ENCODE measurements at places on chromosomes 12 and 14.

DNA sequence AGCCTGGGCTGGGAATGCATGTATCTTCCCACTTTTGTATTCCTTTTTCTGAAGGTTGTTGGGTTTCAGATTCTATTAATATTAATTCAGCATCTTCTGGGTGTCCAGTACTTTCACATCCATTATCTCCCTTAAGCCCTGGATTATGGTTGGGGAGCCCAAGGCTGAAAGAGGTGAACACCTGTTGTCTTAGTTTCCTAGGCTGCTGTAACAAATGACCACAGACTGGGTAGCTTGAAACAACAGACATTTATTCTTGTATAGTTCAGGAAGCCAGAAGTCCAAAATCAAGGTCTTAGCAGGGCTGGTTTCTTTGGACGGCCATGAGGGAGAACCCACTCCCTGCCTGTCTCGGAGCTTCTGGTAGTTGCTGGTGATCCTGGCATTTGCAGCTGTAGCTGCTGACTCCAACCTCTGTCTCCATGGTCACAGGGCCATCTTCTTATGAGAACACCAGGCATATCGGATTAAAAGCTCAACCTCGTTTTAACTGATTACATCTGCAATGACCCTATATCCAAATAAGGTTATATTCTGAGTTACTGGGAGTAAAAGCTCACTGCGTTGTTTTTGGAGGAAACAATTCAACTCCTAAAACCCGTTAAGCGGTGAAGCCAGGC, 68.2 kb upstream of the CLMN start:
- DNase-seq = no peak

DNA sequence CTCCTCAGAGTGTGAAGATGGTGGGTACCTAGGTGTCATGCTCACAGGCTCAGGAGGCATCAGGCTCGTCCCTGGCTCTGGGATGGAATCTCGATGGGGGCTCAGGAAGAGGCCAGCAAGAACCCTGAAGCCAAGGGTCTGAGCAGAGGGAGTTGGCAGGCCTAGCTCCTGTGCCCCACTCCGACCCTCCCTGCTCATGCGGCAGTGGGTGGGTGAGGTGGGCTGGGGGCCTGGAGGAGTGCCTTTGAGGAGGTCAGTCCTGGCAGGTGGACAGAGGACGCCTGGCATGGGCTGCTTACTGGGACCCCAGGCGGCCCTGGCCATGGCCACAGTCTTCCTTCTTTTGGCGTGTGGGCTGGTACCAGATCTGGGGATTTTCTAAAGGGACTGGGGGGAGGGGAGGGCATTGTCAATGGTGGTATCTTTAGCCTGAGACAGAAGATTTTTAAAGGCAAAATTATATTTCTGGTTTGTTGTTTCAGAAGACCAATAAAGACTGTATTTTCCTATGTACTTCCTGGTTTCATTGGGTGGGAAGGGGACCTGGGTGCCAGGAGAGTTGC, 16.0 kb downstream of the LRTM2 start:
- DNase-seq = no peak

DNA sequence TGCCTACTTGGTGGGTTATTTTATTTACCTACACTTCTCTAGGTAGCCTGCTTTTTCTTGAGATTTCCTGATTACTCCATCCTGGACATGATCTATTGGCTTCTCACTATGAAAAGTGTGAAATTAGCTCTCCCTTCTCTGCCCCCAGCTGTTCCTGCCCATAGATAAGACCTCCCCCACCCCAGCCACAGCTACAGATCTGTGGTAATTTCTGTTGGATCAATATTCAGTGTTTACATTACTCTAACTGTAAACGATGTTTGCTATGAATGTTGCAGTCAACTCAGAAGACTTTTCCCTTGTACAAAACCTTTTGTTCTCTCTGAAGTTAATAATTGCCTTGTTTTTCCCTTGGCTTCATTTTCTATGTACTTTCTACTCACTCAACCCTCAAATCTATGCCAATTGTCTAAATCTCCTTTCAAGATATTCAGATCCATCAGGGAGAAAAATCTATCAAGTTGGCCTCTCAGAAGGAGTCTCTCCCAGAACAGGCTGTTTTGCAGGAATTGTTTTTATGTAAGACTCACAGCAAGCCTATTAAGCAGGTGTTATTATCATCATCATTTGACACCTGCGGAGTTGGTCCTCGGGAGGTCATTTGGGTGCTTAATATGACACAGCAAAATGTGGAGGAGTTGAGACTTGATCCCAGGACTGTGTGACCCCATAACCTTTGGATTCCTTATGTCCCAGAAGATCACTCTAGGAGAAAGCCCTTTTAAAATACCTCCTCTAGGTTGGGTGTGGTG, 227.4 kb downstream of the SUDS3 start:
- DNase-seq = no peak

DNA sequence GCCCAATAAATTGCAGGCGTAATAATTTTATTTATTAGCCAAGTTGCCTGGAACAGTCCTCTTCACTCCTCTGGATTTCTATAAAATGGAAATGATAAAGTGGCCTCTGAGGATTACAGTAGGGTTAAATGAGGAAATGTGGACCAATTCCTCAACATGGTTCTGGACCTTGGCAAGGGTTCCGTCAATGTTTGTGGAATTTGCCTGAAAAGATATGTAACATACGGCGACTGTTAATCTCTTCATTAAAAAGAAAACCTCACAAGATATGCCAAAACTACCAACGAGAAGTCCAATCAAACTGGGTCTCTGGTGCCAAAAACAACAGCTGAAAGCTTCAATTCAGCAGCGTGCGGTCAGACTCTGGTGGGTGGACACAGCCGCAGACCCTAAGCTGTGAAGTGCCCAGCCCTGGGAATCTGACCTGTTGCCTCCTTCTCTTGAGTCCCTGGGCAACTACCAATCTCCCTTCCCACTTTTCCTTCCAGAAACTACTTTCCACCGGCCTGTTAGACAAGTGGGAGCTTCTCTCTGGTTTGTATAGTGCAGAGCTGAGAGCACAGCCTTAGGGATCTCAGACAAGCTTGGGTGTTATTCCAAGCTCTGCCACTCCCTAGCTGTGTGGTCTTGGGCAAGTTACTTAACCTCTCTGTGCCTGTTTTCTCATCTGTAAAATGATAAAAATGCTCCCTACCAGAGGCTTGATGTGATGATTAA, 190.5 kb upstream of the GSC start:
- DNase-seq = no peak

DNA sequence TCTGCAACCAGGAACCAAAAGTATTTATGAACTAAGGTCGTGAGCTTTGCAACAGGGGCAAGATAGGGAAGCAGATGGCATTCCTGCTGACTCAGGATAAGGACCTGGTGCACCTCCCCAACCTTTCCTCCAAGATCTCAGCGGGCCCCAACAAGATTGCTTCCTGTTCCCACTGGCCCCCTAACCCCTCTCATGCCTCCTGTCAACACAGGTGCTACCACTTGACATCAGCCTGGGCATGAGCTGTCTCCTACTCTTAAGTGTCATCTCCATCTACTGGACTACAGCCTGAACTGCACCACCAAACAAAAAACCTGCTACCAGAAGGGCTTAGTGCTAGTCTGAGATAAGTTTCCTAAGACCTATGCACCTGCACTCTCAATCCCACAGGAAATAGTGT, 32.7 kb downstream of the MED6 start:
- DNase-seq = no peak

DNA sequence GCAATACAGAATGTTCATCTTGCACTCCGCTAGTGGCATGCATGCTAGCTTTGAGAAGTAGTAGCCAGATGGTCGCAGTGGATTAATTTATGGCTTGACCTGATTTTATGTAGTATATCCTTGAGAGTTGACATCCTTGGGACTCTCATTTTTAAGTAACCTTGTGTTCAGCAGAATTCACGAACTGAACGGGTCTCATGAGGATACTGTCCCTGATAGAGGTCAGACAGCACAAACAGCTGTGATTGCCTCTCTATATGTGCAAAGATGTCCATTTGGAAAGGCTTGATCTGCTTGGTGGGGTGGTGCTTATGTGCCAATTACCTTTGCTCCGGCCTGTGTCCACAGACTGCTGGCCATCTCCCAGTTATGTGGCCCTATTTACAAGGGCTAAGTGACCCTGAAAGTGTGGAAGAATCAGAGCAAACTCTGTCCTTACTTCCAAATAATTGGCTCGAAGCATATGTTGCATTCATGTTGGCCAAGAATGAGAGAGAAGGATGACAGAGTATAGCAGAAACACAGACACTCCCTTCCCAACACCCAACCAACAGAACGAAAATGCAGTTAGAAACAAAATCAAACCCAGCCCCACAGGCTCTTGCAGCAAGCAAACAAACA, 167.1 kb downstream of the CRADD start:
- no peak for DNase-seq

- no peak for DNase-seq
Measured at GRCh38 chr12:53201639-53202038, 5.4 kb downstream of the ITGB7 start.

GRCh38 chr14:99654235-99654985, 9.5 kb downstream of the HHIPL1 start:
- DNase-seq = no peak

DNA sequence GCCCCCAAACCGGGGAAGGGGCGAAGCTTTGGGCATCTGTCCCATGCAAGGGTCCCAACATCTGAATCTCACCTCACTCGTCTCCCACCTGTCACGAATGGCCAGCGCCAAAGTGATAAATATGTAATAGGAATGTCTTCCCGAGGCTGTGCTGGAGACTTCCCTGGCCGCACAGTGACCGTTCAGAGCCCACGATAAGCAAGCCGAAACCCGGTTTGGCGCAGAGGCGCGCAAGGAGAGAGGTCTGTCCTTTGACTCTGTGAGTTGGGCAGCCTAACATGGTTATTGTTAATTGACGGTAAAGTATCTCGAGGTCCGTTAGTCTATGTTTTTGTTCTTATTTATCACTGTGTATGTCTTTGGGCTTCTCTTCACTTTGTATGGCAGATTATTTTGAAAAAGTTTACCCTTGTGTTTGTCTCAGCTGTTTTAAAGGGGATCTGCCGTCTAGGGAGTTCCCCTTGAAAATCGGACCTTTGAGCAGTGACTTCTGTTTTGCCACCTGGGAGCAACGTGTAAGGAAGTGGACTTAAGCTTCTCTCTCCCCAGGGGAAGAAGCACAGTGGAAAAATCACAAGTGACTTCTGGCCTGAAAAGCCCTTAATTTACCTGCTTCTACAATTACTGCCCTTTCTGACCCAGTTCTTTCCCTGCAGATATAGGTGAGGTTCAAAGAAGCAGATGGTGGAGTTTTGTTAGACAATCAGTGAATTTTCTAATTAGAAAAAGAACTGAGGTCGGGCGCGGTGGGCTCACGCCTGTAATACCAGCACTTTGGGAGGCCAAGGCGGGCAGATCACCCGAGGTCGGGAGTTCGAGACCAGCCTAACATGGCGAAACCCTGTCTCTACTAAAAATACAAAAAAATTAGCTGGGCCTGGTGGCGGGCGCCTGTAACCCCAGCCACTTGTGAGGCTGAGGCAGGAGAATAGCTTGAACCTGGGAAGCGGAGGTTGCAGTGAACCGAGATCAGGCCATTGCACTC, 1.1 kb upstream of the TM9SF1 start:
- DNase-seq = no peak

- DNase-seq = no peak
Measured at GRCh38 chr12:92130999-92131398, 14.6 kb downstream of the BTG1 start.

DNA sequence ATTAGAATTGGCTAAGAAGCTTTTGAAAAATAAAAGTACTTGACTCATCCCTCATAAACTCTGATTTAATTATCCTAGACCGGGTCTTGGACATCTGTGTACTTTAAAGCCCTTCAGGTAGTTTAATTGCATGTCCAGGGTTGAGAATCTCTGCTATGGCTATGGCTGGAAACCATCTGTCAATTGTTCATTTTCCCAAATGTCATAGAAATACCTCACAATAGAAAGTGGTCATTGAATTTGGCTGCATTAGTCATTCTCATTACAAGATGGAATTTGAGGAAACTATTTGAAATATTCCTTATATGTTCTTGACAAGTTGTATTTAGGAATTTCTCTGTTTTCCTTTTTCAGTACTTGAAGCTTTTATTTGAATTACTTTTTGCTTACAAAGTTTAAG, 111.3 kb downstream of the TSHR start:
- DNase-seq = no peak

GRCh38 chr14:76261371-76261811, 109.7 kb downstream of the GPATCH2L start:
- DNase-seq = no peak

Data from cortex of kidney (tissue), 1 donor.